Kidney capillary endothelial cell (primary cell): ENCODE measurements at places on chromosomes 12 and 14.
A peak's percentile ranks its signal among the peaks of the same experiment; 100 is the strongest.

GRCh38 chr12:93880853-93881522 lies 203.8 kb downstream of the CRADD start:
- no peak for DNase-seq

DNA sequence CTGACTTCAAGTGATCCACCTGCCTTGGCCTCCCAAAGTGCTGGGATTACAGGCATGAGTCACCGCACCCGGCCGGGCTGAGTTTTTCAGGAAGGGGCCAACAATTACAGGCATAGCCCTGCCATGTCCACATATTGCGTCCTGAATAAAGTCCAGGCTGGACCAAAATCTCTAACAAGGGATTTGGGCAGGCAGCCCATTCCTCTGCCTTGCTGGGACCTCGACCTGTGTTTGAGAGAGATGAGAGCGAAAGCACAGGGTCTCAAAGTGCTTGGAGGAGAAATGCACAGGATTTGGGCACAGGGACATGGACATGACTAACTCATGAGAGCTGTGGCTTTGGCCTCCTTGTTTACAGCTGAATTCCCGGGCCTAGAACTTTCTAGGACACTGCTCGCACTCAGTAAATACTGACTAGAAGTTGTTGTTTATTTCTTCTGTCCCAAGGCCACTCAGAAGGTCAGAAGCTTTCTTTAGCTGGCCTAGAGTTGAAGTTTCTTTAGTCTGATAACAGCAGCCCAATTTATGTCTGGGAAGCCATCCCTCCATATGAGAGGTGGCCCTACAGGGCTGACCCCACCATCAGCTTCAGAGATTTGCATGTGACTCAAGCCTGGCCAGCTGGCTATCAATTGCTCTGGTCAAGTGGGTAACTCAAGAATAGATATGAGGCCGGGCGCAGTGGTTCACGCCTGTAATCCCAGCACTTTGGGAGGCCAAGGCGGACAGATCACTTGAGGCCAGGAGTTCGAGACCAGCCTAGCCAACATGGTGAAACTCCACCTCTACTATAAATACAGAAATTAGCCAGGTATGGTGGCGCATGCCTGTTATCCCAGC lies 11.7 kb downstream of the CAMKK2 start:
- DNase-seq: no peak

DNA sequence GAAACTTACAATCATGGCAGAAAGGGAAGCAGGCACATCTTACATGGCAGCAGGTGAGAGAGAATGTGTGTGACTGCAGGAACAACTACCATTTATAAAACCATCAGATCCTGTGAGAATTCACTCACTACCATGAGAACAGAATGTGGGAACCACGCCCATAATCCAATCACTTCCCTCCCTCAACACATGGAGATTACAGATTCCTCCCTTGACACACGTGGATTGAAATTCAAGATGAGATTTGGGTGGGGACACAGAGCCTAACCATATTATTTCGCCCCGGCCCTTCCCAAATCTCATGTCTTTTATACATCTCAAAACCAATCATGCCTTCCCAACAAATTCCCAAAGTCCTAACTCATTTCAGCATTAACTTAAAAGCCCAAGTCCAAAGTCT lies 203.6 kb downstream of the C12orf75 start:
- no peak for DNase-seq

DNA sequence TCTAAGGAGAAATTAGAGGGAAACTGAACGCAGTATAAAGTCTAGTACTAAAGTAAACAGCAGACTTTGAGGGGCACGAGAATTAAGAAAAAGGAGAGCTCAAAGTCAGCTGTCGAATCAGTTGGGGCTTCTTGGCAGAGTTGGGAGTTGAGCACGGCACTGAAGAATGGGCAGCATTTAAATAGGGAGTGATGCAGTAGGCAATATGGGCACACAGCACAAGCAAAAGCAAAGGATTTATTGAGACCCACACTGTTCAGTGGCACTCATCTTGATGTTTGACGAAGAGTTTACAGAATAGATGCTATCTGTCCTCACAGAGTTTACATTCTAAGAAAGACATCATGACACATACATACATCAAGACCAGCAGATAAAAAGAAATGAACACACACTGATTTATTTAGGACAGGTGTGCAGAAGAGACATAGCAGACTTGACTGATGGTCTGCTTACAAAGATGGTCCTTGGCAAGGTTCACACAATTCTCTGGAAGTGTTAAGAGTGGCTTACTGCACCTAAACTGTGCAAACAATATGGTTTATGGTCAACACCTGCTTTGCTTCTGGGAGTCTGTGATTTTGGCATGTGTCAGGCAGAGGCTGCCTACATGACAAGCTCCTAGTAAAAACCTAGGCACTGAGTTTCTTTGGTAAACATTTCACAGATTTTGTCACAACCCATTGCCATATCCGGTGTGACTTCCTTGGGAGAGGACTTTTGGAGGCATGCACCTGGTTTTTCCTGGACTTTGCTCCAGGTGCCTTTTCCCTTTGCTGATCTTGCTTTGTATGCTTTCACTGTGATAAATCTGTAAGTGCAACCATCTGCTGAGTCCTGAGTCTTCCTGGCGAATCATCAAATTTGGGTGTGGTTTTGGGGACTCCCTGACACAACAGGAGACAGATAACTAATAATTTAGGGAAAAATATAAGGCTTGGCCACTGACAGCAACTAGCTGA lies 26.3 kb downstream of the ALKBH1 start:
- no peak for DNase-seq

- DNase-seq: no peak
Measured at GRCh38 chr14:20782280-20782890, 1.3 kb downstream of the RNASE6 start.

DNA sequence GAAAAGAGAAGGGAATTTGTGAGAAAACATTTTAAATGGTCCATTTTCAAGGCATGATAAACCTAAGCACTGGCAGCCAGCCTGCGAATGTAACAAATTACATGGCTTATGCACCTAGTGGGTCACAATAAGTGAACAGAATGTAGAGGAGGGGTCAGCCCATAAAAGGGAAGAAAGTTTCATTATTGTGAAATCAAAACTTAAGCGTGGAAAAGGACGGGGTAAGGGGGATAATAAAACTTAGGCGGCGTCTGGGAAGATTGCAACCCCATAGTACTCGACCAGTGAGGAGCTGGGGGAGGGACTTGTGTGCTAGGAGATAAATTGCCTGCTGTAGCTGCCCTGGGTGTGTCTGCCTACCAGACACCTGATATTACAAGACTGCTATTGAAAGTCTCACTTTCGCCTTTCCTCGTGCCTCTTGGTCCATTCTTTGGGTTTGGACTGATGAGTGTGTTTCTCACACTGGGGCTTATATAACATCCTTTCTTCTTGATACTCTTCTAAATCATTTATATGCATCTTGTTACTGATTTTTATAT lies 40.6 kb downstream of the ZDHHC17 start:
- no peak for DNase-seq

- no peak for DNase-seq
Measured at GRCh38 chr12:94379479-94380113, 80.1 kb downstream of the CEP83 start.

GRCh38 chr12:89494411-89495231 lies 30.0 kb downstream of the GALNT4 start:
- DNase-seq: peak; percentile 41
